ENCODE measurements at places on chromosomes 7 and 10.

DNA sequence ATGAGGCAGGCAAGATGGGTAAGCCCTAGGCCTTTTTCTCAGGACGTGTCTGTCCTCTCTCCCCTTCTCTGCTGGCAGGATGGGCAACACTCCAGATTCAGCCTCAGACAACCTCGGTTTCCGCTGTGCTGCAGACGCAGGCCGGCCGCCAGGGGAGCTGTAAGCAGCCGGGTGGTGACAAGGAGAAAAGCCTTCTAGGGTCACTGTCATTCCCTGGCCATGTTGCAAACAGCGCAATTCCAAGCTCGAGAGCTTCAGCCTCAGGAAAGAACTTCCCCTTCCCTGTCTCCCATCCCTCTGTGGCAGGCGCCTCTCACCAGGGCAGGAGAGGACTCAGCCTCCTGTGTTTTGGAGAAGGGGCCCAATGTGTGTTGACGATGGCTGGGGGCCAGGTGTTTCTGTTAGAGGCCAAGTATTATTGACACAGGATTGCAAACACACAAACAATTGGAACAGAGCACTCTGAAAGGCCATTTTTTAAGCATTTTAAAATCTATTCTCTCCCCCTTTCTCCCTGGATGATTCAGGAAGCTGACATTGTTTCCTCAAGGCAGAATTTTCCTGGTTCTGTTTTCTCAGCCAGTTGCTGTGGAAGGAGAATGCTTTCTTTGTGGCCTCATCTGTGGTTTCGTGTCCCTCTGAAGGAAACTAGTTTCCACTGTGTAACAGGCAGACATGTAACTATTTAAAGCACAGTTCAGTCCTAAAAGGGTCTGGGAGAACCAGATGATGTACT, 13.1 kb downstream of the PHKG1 start:
- no peak for DNase-seq

GRCh38 chr7:112081778-112082177, 124.4 kb downstream of the DOCK4 start:
- no peak for DNase-seq

GRCh38 chr10:86333826-86334487, 32.6 kb downstream of the GRID1 start:
- DNase-seq: no peak

DNA sequence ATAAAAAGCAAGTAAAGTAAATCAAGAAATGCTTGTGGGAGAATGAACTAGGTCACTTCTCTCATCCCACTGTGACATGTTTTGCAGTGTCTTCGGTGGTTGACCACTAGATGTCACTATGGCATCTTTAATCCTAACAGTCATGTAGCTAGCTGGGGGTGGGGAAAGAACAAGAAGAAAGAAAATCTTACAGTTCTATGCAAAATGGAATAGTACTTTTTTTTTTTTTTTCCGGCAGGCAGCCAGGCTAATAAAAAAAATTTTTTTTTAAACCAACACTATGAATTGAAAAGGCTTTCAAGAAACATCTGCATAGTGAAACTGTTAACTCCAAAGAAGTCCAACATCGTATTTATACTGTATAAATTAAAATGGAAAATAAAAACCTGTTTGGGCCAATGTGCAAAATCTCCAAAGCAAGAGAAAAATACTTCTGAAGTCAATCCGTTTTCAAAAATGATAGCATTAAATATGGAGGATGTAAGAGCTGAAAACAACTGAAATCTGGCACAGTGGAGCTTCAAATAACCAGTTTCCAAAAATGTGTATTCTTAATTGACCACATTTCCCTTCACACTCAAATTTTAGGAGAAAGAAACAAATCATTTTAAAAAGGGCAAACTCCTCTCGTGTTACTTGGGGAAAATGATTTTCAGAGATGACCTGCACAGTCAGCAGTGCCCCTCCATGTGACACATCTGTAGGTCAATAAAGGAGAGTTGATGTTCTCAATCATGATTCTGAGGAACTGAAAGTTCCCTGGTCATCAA, 38.5 kb downstream of the CDK1 start:
- DNase-seq: no peak

- DNase-seq: no peak
Measured at GRCh38 chr10:123835575-123835974, 56.0 kb downstream of the CPXM2 start.

DNA sequence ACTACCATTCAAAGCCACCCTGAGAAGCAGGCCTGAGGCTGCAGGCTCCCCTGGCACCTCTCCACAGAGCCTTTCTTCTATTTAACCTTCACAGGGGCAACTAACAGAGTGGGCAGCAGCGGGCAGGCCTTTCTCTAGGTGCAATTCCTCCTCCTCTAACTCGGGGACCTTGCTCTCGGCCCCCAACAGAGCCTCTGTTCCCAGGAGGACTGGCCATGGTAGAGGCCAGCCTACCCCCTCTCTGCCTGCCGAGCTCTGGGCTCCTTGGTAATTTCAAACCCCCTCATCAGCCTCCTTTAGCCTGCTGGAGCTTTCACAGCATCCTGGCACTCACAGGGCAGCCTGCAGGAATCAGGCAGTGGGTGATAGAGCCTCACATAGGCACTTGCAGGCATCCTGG, 920.8 kb upstream of the ZNF722 start:
- DNase-seq: no peak
